ENCODE measurements at places on chromosomes 13 and 19. TPM values are rescaled to one million over a fixed set of nuclear protein-coding genes. Genes with fewer than 3 reads are reported as not detected.

The FFAR3 gene
- polyA plus RNA-seq = not detected

The NTF4 gene
- not detected for polyA plus RNA-seq

The KIR2DL4 gene
- polyA plus RNA-seq = 0.79 TPM

The SIGLEC9 gene
- polyA plus RNA-seq = 3.6 TPM

The LHFPL6 gene
- not detected for polyA plus RNA-seq

The LGI4 gene
- polyA plus RNA-seq = not detected

The FLT3LG gene
- 148 TPM for polyA plus RNA-seq

The METTL21C gene
- not detected for polyA plus RNA-seq

The CPT1C gene
- not detected for polyA plus RNA-seq

The WDR87 gene
- polyA plus RNA-seq = not detected

The ZNF709 gene
- 1.1 TPM for polyA plus RNA-seq

The TRMT1 gene
- polyA plus RNA-seq = 18.2 TPM

The SPACA7 gene
- not detected for polyA plus RNA-seq

The SERTM1 gene
- not detected for polyA plus RNA-seq

The CEACAM4 gene
- not detected for polyA plus RNA-seq

The S1PR2 gene
- polyA plus RNA-seq = 2.2 TPM

The ZNF730 gene
- not detected for polyA plus RNA-seq

The CYP2A7 gene
- polyA plus RNA-seq = not detected

The WDR88 gene
- polyA plus RNA-seq = 0.25 TPM

The EPSTI1 gene
- polyA plus RNA-seq = 17.3 TPM

The DOHH gene
- polyA plus RNA-seq = 14.0 TPM

The TMPRSS9 gene
- not detected for polyA plus RNA-seq

The UBE2L5 gene
- polyA plus RNA-seq = not detected

The PHLDB3 gene
- 8.1 TPM for polyA plus RNA-seq

The FARP1 gene
- 0.16 TPM for polyA plus RNA-seq

The CYP2F1 gene
- polyA plus RNA-seq = not detected

The SMIM17 gene
- not detected for polyA plus RNA-seq

The ZNF296 gene
- 6.7 TPM for polyA plus RNA-seq

The CCNA1 gene
- not detected for polyA plus RNA-seq

The CYP2S1 gene
- polyA plus RNA-seq = not detected

The HCST gene
- polyA plus RNA-seq = 1,883 TPM
